ENCODE measurements at places on chromosomes 6 and 20.

DNA sequence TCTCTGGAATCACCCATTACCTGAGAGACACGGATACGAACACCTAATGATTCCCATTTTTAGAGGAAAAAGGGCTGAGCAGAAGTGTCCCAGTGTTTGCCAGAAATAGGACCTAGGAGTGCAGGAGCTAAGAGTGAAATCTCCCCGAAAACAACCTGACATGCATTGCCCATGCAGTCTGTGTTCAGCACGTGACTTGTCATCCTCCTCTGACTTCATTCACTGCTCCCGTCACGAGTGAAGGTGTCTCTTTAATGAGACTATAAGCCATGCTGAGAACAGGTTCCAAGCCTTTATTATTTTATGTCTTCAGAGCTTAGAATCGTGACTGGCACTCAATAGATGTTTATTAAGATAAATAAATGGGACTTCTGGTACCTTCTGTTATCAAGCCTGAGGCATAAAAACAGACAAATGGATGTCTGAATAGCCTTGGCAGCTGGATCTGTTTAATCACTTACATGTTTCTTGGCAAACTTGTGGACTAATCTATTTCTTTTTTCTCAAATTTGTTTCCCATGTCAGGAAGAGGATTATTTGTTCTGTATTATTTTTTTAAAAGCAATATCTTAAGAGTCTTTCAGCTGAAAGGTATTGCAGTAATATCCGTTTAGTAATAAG lies 3.7 kb upstream of the MLIP start:
- no peak for ATAC-seq

DNA sequence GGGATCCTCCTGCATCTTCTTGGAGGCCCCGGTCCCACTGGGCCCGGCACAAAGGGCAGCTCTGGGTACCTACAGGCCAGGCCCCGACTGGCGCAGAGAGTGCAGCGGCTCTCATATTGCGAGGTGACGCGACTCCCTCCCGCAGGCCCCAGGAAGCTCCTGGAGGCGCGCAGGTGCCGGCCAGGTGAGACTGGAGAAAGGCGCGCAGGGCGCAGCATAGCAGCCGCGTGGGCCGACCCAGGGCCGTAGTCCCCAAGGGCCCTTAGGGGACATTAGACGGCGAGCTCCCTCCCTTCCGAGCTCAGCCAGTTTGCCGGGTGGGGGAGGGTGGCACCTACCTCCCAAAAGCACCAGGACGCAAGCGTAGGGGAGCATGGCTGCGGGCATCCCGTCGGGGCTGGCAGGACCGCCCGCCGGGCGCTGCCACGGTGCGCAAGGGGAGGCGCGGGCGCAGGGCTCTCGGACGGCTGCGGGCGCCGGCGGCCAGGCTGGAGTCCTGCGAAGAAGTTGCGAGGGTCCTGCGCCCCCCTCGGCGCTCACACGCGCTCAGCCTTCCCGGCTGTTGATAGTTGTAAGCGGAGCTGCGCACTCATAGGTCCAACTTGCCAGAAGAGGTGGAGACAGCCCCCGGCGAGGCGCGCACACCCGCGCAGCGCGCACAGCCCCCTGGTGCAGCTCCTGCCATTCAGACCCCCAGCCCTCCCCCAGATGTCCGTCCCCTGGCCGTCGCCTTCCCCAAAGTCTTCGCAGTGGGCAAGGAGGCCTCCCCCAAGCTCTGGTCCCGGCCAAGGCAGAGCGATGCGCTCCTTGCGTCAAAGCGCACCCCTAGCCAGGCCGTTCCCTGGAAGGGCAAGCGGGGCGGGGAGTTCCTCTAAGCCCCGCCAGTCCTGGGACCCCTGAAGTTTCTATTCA lies 622 bp downstream of the APCDD1L start:
- no peak for ATAC-seq

- ATAC-seq = no peak
Observed at GRCh38 chr20:21106171-21107017, at the start of gene LINC00237. TSS of gene LINC00237 (minus strand) at chr20:21106358.

- ATAC-seq = no peak
Observed at GRCh38 chr20:36094497-36094896, 60.0 kb upstream of the EPB41L1 start.

DNA sequence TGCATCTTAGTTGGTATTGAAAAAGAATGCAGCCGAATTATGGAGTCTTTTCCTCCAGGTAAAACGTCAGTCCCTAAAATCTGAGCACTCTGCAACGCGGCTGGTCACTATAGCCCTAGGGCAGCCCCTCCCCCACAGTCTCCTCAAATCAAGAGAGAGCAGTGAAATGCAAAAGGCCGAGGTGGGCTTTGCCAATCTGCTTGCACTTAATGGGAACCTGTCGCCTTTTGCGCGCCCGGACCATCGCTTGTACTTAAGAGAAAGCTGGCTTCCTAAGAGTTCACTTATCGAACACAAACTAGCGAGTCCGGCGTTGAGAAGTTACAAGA lies 447 bp downstream of the MCM3 start:
- ATAC-seq = peak; percentile 2

- ATAC-seq = no peak
Observed at GRCh38 chr6:113842165-113842564, 15.0 kb upstream of the MARCKS start.

DNA sequence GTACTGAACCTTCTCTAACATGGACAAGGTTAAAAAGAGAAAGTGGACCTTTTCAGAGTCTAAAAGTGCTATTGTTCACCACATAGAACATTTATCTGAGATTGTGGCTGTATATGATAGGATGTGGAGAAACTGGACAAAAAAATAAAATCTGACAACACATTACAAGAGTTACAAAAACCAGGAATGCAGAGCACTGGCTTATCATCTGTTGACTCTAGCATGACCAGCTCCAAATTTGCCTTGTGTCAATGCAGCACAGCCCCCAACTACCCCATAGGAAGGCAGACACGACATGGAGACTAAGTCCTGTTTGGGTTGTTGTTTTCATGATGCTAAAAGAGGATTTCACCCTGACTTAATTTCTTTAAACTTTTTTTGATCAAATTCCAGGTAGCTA lies 436.9 kb upstream of the MARCKS start:
- no peak for ATAC-seq

- peak; percentile 80 for ATAC-seq
Observed at GRCh38 chr6:137951064-137951597, 84.1 kb downstream of the TNFAIP3 start.

DNA sequence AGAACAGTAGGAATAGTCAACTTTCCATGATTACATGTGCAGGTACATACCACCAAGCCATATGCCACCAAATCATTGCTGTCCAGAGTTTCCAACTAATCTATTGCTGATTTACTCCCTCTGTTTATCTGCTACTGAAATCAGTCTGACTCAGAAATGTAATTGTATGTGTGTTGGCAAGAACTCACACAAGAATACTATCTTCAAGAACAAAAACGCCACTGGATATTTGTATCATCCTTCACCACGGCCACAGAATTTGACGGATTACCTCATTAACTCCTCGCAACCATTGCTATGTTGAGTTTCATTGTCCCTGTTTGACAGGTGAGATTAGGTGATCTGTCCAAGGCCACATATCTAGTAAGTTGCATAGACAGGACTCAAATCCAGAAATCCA lies 159.2 kb downstream of the GMPR start:
- no peak for ATAC-seq

- ATAC-seq = no peak
Observed at GRCh38 chr20:36802326-36803222, 29.0 kb upstream of the DSN1 start.

GRCh38 chr20:56513161-56514150 lies 11.1 kb upstream of the FAM209A start:
- ATAC-seq = no peak

GRCh38 chr6:104325341-104326172 lies 534.2 kb downstream of the HACE1 start:
- no peak for ATAC-seq

GRCh38 chr6:105259913-105260889 lies 80.4 kb upstream of the POPDC3 start:
- no peak for ATAC-seq

- no peak for ATAC-seq
Observed at GRCh38 chr6:57021086-57021720, 25.3 kb upstream of the KIAA1586 start.

DNA sequence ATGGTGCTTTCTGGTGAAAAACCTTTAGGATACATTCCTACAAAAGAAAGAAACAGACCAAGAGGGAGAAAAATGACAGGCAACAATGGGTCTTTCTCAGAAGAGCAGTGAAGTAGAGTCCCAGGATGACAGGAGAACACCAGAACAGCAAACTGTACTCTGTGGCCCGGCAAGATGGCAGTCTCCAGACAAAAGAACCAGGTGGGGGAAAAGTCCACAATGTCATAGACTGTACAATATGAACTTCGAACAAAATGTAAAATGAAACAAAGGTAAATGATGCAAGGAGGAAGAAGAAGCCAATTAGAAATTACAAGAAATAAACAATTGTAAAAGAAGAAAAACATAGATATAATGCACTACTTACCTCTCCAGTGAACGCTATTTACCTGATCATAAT lies 23.2 kb upstream of the HSF2 start:
- ATAC-seq = no peak

DNA sequence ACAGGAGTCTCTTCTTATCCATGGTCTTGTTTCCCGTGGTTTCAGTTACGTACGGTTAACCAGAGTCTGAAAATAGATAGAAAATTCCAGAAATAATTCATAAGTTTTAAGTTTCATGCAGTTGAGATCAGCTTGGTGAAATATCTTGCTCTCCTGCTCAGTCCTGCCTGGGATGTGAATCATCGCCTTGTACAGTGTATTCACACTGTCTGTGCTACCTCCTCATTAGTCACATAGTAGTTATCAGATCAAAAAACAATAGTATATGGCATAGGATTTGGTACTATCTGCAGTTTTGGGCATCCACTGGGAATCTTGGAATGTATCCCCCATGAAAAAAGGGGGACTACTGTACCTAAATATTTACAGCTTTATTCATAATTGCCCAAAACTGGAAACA lies 22.7 kb upstream of the MOCS1 start:
- ATAC-seq = no peak

- ATAC-seq = no peak
Observed at GRCh38 chr20:5309971-5310370, 6.8 kb downstream of the PROKR2 start.

- no peak for ATAC-seq
Observed at GRCh38 chr6:14818422-14818884, 427.4 kb upstream of the JARID2 start.

DNA sequence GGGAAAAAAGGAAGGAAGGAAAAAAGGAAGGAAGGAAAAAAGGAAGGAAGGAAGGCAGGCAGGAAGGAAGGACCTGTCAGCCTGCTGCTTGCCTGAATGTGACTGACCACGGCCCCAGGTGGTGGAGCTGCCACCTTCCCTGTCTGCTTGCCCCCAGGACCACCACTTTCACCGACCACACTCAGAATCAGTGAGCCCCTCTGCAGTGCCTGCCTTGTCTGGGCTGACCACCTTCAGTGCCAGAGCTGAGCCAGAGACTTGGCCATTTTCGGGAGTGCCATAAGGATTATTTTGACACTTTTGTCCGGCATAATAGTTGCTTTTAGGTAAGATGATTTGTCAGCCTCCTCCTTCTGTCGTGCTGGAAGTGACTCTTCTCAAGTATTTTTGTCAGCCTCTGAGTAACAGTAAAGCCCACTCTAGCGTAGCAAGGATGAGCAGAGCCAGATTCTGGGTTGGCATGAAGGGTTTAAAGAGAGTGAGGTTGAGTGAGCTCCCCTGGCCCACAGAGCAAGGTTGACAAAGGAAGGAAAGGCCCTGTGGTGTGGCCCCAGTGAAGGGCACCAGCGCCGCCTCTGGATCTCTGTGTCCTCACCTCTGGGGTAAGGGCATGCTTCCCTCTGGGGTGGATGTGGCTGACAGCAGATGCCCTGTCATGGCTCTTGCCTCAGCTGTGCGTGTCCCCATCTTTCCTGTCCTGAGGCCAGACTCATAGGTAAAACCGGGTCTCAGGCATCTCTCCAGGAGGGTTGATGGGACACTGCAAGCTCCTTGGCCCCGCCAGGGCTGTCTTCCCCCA lies 214.7 kb upstream of the FOXQ1 start:
- ATAC-seq = no peak

GRCh38 chr6:20377623-20378265 lies 23.9 kb upstream of the E2F3 start:
- ATAC-seq = no peak

All from stimulated activated memory B cell treated with anti-CD40 and anti-IgM and Interleukin-4, amounts not matched to agents 10 μg/mL and 1 μg/mL and 100 μg/mL, for 72 hours (primary cell).